ENCODE measurements at places on chromosomes 5 and 9.

DNA sequence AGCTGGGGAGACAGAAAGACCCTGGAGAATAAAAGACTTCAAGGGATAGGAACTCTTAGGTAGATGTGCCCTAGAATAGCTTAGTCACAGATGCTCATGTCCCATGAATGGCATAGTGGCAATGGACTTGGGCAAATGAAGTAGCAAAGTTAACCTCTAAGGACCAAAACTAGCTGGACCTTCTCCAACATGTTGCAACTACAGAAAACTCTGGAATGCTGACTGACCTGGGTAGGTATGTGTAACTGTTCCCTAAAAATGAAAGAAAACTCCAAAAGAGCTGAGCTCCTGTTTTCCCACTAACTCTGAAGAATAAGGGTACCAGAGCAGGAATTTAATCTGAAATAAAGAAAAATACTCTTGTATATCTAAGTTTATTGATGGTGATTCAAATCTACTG, 12.5 kb upstream of the LPAR1 start:
- no peak for DNase-seq

DNA sequence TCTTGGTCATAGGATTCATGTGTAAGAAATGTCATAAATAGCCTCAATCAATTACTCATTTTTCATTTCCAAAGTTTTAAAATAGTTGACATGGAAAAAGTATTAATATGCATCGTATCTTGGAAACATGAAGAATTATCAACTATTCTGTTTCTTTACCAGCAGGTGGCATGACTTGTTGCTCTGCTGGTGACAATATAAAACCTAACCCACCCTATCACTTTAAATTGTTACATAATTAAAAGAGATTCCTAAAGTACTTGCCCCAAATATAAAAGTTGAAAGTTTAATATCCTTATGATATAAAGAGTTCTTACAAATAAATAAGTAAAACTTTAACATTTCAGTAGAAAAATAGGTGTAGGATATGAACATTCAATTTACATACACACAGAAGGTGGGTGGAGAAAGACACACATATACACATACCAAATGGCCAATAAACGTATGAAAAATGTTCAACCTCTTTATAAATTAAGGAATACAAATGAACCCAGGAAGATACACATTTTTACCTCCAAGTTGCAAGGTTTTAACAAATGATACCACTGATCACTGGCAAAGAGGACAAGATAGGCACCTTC, 30.6 kb downstream of the MAP1B start:
- no peak for DNase-seq

DNA sequence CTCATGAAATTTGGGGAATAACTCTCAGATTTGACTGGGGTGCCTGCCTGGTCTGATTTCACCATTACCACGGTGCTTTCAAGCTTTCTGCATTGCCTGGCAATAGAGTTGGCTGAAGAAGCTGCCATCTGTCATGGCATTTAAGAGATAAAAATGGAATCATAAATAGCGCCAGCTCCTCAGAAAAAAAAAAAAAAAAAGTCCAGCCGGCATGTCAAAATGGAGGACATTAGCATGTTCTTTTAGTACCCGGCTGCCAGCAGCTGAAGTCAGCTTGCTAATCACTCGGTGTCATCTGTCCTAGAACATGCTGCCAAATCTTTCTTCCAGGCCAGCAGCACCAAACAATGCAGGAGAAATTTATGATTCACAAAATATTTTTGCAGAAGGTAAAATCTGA, 57.7 kb upstream of the CER1 start:
- DNase-seq, result no peak

GRCh38 chr9:860706-861105, 19.2 kb downstream of the DMRT1 start:
- DNase-seq, result no peak

- no peak for DNase-seq
These were observed 27.4 kb downstream of the CENPK start for GRCh38 chr5:65535529-65535987.

DNA sequence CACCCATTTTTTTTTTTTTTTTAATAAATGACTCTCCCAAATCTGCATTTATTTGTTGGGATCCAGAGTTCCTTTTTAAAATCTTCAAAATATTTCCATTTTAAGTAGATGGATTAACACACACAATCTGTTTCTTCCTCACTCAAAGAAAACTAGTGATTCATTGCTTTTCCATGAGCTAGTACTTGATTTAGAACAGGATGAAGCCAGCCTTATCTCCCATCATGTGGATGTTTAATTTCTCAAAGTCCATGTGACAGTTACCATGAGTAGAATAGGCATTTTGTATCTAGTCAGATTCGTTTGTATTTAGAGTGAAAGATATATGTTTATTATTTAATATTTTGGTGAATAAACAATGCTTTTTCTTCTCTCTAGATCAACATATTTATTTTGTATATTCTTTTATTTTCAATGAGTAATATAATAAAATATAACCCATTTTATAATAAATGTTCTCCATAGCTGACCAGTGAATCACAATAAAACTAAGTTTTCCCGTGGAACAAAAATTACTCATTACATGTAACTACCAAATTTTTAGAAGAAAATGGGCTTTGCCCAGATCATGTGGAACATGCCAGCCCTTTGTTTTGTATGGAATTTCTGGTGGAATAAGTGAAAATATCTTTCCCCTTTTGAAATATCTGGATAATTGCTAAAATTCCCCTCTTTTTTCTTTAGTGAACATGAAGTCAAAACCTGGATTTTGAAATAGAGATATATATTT, 54.9 kb upstream of the RPS23 start:
- no peak for DNase-seq

Data from NCI-H187 treated with DMSO at 0.1 percent for 48 hours (cell line).